Osteocyte (in vitro differentiated cells): ENCODE measurements at places on chromosomes 6 and 20.

DNA sequence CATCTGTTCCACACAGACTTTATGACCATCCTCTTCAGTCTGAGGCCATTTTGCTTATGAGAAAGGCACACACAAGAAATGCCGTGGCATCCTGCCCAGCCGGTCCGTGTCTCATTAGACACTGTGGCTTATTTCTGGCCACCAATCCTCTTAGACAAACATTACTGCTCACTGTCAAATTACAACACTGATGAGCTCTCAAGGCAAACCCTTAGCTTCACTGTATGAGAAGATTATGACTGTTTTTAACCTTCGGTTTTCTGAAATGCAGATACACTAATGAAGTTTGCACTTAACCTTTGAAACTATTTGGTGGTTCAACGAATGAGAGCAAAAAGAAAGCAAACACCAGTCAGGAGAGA lies 50.5 kb upstream of the DST start:
- DNase-seq = no peak

GRCh38 chr20:12670301-12670700 lies 338.5 kb upstream of the SPTLC3 start:
- no peak for DNase-seq

GRCh38 chr6:154614641-154615040 lies 104.2 kb upstream of the CNKSR3 start:
- no peak for DNase-seq

DNA sequence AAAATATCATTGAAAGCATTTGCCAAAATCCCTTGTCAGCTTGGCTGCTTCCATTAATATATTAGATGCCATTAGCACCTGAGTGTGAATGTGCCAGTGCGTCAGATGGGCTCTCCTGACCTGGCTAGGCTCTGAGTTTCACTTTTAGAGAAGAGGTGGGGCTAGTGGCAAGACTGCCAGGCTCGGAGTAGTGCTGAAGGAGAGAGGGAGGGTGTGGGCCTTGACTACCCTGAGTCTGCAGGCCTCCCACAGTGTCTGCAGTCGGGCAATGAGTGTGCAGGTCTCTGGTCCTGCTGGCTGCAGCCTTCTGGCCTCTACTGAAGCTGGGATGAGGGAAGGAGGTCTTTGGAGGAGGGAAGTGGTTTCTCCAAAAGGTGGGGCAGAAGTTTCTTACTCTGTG lies 34.6 kb upstream of the PNPLA1 start:
- no peak for DNase-seq

- no peak for DNase-seq
These were observed 258.0 kb downstream of the ATXN1 start for GRCh38 chr6:16503241-16503775.

GRCh38 chr6:6942831-6943230 lies 164.9 kb upstream of the RREB1 start:
- DNase-seq = no peak

DNA sequence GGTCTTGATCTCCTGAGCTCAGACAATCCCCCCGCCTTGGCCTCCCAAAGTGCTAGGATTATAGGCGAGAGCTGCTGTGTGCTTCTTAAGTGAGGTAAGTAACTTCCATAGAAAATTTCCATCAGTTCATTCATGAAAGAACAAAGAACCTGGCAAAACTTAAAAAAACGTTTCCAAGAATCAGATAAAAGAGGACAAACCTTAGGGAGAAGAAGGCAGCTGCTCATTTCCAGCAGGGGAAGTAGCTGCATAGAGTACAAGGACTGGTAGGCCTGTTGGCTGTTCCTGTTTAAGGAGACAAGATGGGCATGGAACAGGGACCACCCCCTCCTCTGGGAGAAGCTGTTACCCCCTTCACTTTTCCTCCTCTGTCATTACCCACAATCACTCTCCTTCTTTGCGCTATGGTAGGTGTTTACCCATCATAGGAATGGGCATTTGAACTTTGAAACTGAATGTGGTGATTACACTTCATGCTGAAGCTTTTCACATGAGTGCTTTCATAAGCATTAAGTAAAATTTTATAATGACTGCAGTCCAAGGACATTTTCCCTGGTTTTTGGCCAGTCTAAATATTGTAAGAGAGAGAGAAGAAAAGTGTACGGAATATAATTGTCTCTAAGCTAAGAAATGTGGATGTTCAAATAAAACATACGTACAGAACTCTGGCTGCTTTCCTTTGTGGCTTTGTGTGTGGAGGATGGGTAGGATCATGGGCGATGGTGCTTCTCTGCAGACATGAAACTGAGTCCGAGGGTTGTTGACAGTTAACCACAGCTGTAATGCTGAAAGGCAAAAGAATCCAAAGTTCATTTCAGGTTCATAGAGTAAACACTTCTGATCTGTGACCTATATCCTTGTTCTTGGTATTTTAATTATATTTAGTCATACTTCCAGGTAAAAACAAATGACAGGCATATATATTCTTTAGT lies 56.4 kb downstream of the CCN2 start:
- DNase-seq = no peak

GRCh38 chr20:14604143-14604542 lies 266.7 kb upstream of the FLRT3 start:
- DNase-seq = no peak

- no peak for DNase-seq
These were observed 24.9 kb downstream of the PDYN start for GRCh38 chr20:1968964-1969363.

DNA sequence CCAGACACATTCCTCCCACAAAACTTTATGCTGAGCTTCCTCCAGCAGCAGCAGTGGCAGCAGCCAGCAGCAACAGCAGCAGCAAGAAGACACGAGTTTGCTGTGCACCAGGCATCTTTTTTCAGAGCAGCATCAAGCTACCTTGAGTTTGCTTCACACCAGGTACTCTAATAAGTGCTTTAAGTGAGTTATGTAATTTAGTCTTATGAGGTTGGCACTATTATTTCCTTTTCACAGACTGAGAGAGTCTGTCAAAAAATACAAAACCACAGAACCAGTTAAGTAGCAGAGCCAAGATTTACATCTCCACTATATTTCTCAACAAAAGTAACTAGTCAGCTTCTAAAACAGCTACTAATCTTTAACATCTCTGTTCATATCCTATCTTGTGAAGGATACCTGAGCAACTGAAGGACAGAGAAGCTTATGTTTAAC lies 23.7 kb downstream of the RANBP9 start:
- no peak for DNase-seq

DNA sequence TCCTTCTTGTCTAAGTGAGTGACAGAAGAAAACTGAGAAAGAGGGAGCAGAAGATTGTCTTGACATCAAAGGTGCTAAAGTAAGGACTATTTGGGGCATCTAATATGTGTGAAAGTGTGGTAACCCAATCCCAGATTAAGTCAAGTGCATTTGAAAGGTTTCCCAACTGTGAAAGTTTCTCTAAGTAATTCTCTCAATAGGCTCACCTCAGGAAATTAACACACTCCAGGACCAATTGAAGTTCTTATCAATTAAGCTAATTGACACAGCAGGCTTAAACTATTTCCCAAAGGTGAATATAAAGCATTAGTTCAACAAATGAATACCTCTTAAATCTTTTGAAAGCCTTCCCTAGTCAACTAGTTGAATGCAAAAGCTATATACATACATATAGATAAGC lies 212.8 kb upstream of the FUT9 start:
- no peak for DNase-seq

DNA sequence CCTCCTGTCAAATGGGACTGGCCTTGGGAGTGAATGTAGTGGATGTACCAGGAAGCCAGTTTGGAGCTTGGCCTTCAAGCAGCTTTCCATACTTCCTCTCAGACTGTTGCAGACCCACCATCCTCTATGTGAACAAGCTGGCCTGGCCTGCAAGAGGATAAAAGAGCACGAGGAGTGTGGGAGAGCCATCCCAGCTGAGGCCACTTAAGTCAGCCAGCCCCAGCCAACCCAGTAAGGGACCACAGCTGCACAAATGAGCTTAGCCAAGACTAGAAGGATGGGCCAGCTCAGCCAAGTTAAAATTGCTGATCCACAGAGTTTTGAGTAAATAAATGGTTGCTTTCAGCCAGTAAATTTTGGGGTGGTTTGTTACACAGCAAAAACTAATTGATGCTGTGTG lies 156.9 kb upstream of the SOX4 start:
- no peak for DNase-seq

DNA sequence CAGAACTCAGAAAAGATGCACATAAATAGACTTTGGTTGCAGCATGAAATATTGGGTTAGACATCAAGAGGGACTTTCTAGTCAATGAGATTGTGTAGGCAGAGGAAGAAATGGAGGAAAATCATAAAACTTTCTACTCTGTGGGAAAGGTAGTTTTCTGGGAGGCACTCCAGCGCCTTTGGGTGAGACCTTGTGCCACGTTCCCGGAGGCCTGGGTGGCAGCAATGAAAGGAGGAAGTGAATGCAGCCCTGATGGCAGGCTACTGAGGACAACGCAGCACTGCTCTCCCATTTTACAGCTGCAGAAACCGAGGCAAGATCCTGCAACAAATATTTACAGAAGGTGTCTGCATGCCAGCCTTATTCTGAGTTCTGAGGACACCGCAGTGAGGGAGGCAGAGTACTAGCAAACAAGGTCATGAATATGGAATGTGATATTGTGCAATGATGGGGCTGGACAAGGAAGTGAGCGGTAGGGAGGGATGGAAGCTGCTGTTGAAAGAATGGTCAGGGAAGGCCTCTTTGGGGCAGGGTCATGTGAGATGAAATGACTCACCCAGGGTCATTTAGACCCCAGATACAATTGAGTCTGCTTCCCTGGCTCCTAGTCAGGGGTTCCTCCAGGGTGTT lies 159.1 kb downstream of the TFAP2C start:
- no peak for DNase-seq

DNA sequence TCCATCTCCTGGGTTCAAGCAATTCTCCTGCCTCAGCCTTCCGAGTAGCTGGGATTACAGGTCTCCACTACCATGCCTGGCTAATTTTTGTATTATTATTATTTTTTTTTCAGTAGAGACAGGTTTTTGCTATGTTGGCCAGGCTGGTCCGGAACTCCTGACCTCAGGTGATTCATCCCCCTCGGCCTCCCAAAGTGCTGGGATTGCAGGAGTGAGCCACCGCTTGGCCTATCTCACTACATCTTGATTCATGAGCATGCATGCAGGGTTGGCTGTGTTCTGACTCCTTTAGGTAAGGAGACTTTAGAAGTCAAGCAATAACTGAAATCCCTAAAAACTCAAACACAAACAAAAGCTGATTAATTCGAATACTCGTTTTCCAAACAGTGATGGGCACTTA lies 80.9 kb downstream of the GJA1 start:
- no peak for DNase-seq

- peak; percentile 82 for DNase-seq
These were observed 45.1 kb downstream of the WDR27 start for GRCh38 chr6:169656546-169657283.

GRCh38 chr20:13017235-13017634 lies 8.5 kb downstream of the SPTLC3 start:
- DNase-seq = no peak

- no peak for DNase-seq
These were observed at the start of gene RAB44 for GRCh38 chr6:36697481-36697903. Gene RAB44, plus strand, starts transcription at chr6:36697826. Its CDS starts 6,410 bp downstream, at chr6:36704236.

- no peak for DNase-seq
These were observed 8.4 kb upstream of the STK35 start for GRCh38 chr20:2093159-2093781.

- DNase-seq = no peak
These were observed 76.8 kb downstream of the PTPRK start for GRCh38 chr6:128443553-128443952.

DNA sequence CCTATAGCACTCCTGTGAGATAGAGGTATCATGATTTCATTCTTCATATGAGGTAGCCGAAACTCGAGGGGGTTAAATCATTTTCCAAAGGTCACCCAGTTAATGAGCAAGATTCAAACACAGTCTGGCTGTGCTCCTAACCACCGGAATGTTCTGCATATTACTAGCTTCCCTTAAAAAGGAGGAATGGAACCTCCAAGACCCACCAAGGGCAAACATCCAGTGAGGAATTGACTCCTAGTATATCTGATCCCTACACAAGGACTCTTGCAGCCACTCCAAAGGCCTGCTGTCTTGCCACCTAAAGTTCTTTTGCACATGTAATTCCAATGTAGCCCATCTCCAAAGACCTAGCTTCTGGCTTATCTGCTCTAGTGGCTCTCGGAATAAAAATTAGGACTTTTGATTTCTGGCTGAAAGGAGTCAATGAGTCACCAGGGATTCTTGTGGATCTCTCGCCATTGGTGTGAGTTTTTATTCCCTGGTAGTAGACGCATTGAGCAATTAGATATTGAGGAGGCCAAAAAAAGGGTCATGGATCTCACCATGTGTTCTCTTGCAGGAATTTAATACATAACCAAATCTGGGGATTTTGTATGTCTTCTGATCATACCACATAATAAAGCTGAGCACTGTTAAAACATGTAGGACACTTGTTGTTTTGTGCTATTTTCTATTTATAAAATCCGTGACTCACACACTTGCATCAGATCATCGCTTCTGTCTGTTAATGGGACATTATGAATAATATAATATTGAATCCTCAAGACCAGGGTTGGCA lies 9.1 kb downstream of the BCAS1 start:
- DNase-seq = no peak

GRCh38 chr6:72283571-72283970 lies 338.3 kb upstream of the KCNQ5 start:
- DNase-seq = no peak

DNA sequence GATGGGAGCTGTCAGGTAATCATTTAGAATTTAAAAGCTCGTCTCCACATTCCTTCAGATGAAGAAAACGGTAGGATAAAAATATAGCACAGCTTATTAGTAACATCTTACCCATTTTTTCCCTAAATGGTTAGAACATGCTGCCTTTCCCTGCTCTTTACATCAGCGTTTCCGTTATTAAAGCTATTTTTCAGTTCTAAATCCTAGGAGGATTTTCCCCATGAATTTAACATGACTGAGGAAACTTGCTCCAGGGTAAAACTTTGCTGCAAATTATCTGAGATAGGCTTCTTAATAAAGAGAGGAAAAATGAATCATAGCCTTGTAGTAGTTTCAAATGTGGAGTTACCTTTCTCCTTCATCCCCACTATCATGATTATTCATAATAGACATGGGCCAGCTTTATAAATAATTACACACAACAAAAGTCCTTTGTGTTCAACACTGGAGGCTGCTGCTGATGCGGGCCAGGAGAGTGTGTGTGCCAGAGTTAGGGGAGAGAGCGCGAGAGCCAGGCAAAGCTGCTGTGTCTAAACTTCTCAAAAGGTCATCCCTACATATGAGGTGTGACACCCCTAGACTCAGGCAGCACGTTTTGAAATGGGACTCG lies 24.4 kb downstream of the MYLIP start:
- no peak for DNase-seq

GRCh38 chr6:97732045-97732444 lies 449.0 kb upstream of the MMS22L start:
- DNase-seq = no peak
